Stimulated activated CD4-positive, alpha-beta T cell treated with anti-CD3 and anti-CD28 coated beads, Interleukin-4, amount 100 ng/mL, for 4 hours (primary cell): ENCODE measurements at places on chromosomes 11 and 22.
A peak's percentile ranks its signal among the peaks of the same experiment; 100 is the strongest.

GRCh38 chr11:125918140-125918840 lies 14.0 kb downstream of the DDX25 start:
- no peak for DNase-seq

GRCh38 chr11:128379587-128380580 lies 207.5 kb downstream of the ETS1 start:
- DNase-seq: peak; percentile 21

DNA sequence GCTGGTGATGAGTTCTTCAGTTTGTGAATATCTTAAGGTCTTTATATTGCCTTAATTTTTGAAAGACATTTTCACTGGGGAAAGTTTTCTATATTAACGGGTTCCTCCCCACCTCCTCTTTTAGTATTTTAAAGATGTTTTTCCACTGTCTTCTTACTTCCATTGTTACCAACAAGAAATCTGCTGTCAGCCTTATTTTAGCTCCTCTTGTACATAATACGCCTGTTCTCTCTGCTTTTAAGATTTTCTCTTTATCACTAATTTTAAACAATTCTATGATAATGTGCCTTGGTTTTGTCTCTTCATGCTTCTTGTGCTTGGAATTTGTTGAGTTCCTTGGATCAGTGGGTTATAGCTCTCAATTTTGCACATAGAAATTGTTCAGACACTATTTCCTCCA lies 280.4 kb downstream of the DCDC1 start:
- no peak for DNase-seq

- no peak for DNase-seq
These were observed 97.2 kb downstream of the TRAF6 start for GRCh38 chr11:36412781-36413383.
